Endothelial cell of umbilical vein (primary cell): ENCODE measurements at places on chromosomes 1 and 21. TPM values are rescaled to one million over a fixed set of nuclear protein-coding genes. Genes with fewer than 3 reads are reported as not detected.

B4GALT2 gene
- 77.7 and 80.0 TPM in 2 replicates for total RNA-seq

DNA sequence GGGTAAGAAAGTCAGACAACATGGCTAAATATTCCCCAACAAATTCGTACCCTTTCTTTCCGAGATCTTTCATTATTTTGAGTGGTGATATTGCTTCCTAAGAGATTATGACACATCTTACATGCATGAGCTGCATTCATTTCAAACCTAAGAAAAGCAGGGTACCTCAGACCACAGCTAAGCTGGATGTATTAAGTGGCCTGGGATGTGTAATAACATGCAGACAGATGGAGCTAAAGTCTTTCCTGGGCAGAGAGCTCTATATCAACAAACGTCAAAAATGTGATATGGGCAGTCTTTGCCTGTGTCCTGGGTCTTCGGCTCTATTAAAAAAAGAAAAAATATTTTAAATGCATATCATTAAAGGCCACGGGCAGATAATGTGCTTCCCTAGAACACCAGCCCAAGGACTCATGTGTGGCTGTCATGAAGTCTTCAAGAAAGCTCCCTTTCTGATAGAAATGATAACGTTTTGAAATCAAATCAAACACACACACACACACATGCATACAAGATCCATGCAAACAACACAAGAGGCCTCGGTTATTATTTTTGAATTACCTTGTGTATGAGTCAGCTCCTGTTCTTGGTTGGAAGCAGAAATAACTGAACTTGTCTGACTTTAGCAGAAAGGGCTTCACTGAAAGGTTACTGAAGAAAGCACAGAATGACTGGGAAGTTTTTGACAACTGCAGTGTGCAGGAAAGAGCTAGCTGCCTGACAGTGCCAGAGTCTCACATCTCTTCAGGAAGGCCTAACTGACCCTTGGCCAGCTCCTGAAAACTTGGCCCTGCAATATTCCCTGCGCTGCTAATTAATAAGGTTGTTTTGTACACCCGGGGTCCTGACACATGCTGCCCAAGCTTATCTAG is 231.2 kb downstream of the DSCAM start:
- no peak for DNase-seq

AADACL3 gene
- total RNA-seq: not detected in 2 replicates

FOXO6 gene
- 0.18 and 0.38 TPM in 2 replicates for total RNA-seq

DNA sequence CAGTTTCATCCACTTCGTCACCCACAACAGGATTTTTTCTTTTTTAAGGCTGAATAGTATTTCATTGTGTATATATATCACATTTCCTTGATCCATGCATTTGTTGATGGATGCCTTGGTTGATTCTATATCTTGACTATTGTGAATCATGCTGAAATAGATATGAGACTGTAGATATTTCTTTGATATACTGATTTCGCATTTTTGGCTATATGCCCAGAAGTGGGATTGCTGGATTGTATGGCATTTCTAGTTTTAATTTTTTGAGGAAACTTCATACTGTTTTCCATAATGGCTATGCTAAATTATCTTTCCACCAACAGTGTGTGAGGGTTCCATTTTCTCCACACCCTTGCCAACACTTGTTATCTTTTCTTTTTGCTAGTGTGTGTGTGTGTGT is 5.0 kb downstream of the GUCA2B start:
- no peak for DNase-seq

DNA sequence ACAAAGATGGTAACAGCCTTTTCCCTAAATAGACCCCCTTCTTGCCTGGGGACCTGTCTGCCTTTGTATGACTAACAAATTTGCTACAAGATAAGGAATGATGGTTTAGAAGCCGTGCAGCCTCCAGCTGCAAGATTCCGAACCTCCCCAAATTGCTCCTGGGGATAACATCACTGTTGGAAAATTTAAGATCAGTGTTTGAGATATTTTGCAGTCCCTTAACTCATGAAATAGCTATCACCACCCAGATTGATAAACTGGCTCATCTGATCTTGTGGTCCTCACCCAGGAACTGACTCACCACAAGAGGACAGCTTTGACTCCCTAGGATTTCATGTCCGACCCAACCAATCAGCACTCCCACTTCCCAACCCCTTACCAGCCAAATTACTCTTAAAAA is 254.7 kb downstream of the USH2A start:
- DNase-seq: no peak

DNA sequence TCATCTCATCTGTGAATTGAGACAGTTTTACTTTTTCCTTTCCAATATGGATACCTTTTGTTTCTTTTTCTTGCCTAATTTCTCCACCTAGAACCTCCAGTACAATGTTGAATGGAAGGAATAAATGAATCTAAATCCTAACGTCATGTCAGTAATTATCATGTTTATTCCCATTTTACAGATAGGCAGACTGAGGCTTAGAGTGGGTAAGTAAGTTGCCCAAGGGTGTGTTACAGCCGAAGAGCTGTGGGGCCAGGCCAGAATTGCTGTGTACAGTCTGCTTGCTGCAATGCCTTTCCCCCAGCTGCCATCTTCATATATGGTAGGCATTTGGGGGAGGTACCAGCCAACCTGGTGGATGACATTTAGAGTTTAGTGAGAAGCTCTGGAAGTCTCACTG is 162.7 kb downstream of the CAMTA1 start:
- no peak for DNase-seq

STXBP3 gene
- 37.2 and 44.1 TPM in 2 replicates for total RNA-seq

PAX7 gene
- not detected in 2 replicates for total RNA-seq

- peak; percentile 42 for DNase-seq
These were observed 226.6 kb upstream of the ZRANB2 start for GRCh38 chr1:71307451-71307850.

DNA sequence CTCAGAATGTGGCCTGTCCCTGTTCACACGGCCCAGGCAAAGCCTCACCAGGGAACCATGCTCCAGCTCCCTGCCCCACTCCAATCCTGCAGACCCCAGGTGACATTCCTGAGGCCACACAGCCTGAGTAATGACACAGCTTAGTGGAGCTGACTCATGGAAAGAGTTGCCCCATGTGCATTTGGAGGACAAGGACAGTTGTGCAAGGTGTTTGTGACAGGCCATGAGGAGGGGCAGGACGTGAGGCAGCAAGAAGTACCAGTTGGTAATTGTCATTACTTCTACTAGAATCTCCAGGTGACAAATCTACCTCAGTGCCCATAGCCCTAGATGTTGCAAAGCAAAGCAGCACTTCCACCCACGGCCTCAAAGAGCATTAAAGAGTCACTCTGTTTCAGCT is 15.2 kb downstream of the PRR9 start:
- DNase-seq: no peak

GRCh38 chr1:154856544-154856943 is 13.5 kb downstream of the KCNN3 start:
- DNase-seq: no peak

GRCh38 chr1:87833166-87833565 is 504.5 kb downstream of the LMO4 start:
- no peak for DNase-seq

PRKAA2 gene
- 0.78 and 1.2 TPM in 2 replicates for total RNA-seq

DNA sequence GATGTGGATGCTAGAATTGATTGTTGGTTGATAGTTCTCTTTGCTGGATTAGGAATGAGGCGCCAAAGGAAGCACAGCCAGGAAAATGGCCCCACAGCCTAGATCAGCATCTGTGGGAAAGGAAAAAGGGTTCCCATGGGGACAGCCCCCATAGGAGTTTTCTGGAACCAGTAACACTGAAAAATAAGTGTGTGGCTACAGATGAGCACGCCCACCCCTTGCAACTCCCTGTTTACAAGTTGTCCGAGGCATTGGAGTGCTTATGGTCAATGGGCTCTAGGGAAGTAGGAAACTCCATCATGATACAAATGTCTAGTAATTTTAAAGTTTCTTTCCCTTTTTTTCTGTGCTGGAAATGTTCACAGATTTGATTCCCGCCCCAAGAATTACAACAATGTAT is 23.8 kb upstream of the UBE2U start:
- no peak for DNase-seq

- no peak for DNase-seq
These were observed 19.2 kb downstream of the CLDN19 start for GRCh38 chr1:42720868-42721267.

- DNase-seq: no peak
These were observed 10.0 kb downstream of the FOXJ3 start for GRCh38 chr1:42325014-42325402.

FAM76A gene
- 11.9 and 12.8 TPM in 2 replicates for total RNA-seq

GBP7 gene
- total RNA-seq: not detected in 2 replicates

MAP1LC3C gene
- total RNA-seq: not detected in 2 replicates

DNA sequence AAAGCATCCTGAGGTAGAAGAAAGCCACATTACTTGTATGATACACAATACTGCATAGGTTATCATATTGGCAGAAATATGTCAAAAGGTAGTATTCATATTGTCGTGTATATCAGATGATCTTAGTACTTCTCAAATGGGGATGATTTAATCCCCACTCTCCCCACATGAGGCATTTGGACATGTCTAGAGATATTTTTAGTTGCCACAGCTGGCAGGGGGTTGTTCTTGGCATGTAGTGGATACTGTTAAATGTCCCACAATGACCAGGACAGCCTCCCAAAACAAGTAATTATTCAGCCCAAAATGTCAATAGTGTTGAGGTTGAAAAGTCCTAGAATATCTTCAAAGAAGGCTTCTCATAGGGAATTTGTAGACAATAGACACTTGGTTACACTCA is 162.8 kb downstream of the NEGR1 start:
- DNase-seq: no peak

GRCh38 chr1:27602462-27603308 is 1.3 kb downstream of the AHDC1 start:
- DNase-seq: peak; percentile 29

- no peak for DNase-seq
These were observed 7.0 kb upstream of the ID3 start for GRCh38 chr1:23566304-23566703.

DNA sequence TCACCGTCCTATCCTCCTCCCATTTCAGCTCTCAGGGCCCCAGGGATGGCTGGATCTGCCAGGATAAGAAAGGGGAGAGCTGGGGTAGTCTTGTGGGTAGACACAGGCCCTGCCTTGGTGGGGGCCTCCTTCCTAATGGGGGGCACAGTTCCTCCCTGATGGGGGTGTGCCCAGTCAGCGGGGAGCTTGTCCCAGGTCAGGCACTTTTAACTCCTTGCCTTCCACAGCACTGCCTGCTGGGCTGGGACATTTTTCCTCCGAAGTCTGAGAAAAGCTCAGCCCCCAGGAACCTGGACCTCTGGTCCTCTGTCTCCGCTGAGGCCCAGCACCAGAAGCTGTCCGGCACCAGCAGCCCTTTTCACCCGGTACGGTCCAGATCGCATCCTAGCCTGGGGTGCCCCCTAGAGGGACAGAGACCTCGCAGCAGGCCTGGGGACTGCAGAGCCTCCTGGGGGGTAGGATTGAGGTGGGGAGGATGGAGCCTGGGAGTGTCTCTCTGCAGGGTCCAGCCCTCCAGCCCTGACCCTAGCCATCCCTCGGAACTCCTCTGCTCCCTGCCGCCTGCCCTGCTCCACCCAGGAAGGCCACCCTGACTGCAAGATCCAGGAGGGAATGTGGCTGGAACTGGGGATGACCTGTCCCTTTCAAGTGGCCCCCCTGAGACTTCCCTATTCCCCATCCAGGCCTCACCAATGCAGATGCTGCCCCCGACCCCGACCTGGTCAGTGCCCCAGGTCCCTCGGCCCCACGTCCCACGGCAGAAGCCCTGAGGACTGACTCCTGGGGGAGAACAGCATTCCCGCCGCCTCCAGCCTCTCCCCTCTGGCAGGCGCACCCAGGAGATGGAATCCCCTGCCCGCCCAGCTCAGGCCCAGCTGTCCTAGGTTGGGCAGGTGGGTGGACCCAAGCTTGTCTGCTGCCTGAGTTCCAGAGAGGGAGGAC is 12.0 kb downstream of the MIIP start:
- DNase-seq: peak; percentile 16

GJB3 gene
- total RNA-seq: not detected in 2 replicates

KRTAP19-5 gene
- total RNA-seq: not detected in 2 replicates

GRCh38 chr1:225890346-225891228 is 1.6 kb upstream of the LEFTY1 start:
- no peak for DNase-seq

KIAA0040 gene
- total RNA-seq: 10.9 and 21.5 TPM in 2 replicates

KRTAP10-5 gene
- not detected in 2 replicates for total RNA-seq

GRCh38 chr1:3903141-3904005 is 3.3 kb upstream of the C1orf174 start:
- DNase-seq: no peak

GRCh38 chr1:89743788-89744187 is 77.0 kb upstream of the LRRC8D start:
- no peak for DNase-seq

DNA sequence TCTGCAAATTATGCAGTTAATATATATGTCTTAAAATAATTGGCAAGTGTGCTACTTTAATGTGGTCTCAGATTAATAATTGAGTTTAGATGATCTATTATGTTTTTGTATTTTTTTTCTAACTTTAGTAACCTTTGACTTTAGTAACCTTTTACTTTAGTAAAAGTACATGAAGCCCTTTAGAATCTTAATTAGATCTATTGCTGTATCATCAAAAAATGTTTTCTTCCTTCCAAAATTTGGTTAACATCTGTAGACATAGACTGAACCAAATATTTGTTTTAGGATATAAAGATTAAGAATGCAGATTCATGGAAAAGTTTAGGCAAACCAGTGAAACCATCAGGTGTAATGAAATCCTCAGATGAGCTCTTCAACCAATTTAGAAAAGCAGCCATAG is 25.7 kb upstream of the EPHX4 start:
- DNase-seq: no peak

PLEKHG5 gene
- total RNA-seq: 56.9 and 68.3 TPM in 2 replicates

- no peak for DNase-seq
These were observed 175.6 kb upstream of the HP1BP3 start for GRCh38 chr1:20962576-20963258.

- DNase-seq: no peak
These were observed 38.6 kb upstream of the ETS2 start for GRCh38 chr21:38766987-38767722.

- peak; percentile 49 for DNase-seq
These were observed 1.6 kb upstream of the PTGS2 start for GRCh38 chr1:186681801-186682200.

GRCh38 chr1:22763487-22764200 is 53.0 kb downstream of the EPHB2 start:
- DNase-seq: no peak

SH2D5 gene
- total RNA-seq: 1.0 and 2.4 TPM in 2 replicates

DNA sequence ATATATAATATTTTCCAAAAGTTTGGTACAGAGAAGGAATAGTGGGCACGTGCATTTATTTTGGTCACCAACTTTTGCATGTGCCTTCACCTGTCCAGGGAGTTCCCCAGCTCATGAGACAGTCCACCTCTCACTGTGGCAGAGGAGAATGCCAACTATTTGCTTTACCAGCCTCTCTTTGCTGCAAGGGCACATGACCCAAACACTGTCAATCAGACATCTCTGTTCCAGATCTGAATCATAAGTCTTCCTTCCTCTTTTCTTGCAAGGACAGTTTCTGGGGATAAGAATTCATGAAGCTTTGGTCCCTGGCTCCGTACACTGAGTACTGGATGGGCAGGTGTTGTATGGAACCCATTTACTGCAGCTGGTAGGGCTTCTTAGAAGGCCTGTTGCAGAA is 38.6 kb downstream of the C1orf87 start:
- no peak for DNase-seq

SPATA17 gene
- not detected in 2 replicates for total RNA-seq

S100A7A gene
- not detected in 2 replicates for total RNA-seq
